Activated CD4-positive, CD25-positive, alpha-beta regulatory T cell treated with anti-CD3 and anti-CD28 coated beads, Interleukin-2, amount 50 U/mL, for 24 hours (primary cell): ENCODE measurements at places on chromosomes 1 and 21.

GRCh38 chr1:85708829-85709227 is 595 bp upstream of the ZNHIT6 start:
- ATAC-seq = no peak

- no peak for ATAC-seq
Measured at GRCh38 chr1:168007691-168008090, 70.8 kb upstream of the MPC2 start.

DNA sequence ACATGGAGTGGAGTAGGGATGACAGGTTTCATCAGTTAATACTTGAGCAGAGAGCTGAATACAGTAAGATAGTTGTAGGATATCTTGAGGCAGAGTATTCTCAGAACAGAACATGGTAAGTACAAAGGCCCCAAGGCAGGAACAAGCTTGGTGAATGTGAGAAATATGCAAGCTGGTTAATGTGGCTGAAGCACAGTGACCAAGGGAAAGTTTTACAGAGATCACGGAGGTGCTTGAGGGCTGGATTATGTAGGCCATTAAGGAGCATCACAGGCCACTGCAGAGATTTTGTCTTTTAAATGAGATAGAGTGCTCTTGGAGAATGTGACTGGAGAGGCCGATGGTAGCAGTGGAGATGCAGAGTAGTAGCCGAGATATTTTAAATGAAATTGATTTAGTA is 54.0 kb upstream of the BOLA1 start:
- no peak for ATAC-seq

DNA sequence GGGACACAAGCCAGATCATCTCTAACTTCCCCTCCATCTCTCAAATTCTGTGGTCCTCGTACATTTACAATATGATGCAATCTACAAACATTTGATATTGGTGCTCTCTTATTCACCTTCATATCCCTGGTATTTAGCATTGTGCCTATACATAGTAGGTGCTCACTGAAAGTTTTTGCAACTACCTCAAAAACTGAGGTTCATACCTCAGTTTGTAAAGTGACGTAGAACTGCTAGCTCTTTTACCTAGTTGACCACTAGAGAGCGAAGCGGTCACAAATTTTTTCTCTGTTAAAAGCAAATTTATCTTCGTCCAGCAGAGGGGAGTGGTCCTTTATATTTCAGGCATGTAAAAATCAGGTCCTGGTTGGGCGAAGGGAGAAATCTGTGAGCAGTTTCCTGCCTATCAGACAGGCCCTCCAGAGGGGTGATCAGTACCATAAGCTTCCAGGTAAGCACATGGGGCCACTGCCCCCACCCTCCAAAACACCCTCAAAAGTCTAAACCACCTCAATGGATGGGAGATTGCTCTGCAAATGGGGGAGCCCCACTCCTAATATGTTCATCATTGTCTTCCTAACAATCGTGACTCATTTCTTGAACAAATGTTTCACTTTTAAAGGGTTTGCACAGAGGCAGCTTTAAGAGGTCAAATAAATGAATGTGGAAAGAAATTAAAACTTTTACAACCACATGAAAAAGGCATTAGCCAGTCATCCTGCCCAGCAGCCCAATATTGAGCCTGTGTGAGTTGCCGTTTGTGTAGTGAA is 10.6 kb upstream of the HLCS start:
- peak; percentile 85 for ATAC-seq

- ATAC-seq = no peak
Measured at GRCh38 chr1:208108646-208109330, 135.4 kb downstream of the PLXNA2 start.

DNA sequence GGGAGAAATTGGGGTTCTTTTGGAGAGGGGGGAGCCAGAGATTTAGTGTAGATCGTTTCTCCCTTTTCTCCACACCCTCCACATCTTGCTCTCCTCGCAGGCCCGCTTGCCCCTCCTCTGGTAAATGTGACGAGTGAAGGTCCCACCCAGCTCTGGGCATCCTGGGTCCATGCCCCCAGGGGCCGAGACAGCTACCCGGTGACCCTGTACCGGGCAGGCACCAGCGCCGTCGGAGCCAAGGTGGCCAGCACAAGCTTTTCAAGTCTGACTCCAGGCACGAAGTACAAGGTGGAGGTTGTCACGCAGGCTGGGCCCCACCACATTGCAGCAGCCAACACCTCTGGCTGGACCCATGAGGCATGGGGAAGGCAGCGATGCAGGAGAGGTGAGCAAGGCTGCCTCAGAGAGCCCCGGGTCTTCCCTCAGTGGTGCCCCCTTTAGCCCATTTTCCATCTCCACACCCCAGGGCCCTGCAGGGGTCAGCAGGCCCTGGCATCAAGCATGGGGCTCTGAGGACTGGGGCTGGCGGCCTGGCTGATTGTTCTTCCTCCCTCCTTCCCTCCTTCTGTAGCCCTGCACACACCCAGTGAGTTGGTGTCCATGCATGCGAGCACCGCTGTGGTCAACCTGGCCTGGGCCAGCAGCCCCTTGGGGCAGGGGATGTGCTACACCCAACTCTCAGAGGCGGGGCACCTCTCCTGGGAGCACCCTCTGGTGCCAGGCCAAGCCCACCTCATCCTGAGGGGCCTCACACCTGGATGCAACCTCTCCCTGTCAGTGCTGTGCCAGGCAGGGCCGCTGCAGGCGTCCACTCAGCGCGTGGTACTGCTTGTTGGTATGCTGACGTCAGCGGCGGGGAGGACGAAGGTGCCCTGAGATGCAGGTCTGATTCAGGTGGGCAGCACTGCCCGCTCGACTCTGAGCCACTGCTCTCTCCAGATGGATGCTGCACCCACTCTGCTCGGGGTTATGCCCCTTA is 16.4 kb upstream of the LGR6 start:
- no peak for ATAC-seq

GRCh38 chr1:153612755-153613331 is at the start of gene S100A16:
TSS of gene S100A16 (minus strand) at chr1:153613137. CDS start at chr1:153608151, 4,986 bp downstream.
- ATAC-seq = no peak

GRCh38 chr1:80639777-80640533 is 1160.8 kb upstream of the ADGRL2 start:
- no peak for ATAC-seq

- ATAC-seq = no peak
Measured at GRCh38 chr1:229135773-229136172, 135.1 kb upstream of the RAB4A start.

DNA sequence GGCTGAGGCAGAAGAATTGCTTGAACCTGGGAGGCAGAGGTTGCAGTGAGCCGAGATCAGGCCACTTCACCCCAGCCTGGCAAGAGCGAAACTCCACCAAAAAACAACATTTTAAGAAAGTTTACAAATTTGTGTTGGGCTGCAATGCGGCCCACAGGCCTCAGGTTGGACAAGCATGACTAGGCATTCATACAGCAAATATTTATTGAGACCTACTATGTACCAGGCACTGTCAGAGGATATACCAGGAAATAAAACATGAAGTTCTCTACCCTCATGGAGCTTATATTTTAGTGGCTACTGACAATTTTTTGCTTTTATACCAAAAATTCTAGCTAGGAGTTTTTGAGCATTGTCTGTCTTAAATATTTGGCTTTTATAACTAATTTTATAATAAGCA is 23.7 kb downstream of the GNB1 start:
- no peak for ATAC-seq

DNA sequence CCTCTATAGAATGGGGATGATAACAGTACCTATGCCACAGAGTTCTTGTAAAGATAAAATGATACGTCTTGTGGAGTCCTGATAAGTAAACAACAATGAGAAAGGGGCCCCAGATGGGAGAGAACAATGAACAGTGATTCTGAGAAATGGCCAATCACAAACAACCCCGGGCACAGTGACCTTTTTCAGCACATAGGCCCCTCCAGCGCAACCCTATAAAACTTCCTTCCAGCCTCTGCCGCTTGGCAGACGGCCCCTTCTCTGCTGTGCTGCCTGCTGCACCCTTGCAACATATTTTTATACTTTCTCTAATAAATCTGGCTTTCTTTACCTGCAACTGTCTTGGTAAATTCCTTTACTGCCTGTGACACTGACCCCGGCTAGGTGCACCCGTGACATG is 8.9 kb downstream of the RCAN1 start:
- no peak for ATAC-seq

DNA sequence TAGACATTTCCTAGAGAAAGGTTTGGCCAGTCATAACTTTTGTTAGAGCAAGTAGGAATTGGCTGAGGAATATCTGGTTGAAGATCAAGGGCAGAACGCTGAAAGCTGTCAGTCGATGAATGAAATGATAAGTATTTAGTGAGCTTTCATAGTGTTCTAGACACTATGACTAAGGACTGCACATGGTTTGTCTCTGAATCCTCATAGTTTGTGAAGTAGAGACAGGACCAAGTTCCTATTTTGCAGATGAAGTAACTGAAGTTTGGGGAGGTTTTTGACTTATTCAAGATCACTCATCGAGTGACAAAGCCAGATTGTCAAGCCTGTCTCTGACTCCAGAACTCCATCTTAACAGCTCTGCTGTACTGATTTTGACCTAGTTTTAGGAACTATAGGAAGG is 4.7 kb downstream of the ELOA start:
- ATAC-seq = no peak

DNA sequence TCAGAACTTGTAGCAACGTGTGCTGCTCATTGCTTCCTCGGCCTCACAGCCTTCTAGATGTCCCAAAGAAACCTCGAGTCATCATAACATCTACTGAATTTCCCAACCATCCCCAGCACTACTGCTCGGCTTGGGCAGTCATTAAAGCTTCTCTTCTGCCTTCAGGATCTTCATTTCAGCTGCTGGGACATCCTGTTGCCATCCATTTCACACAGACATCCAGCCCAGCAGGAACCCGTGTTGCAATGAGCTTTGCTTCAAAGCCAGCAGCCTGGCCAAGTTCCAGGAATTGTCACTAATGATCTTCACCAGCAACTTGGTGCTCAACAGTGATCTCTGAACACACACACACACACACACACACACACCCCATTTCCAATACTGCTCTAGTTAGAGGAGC is 18.5 kb downstream of the WLS start:
- ATAC-seq = no peak

DNA sequence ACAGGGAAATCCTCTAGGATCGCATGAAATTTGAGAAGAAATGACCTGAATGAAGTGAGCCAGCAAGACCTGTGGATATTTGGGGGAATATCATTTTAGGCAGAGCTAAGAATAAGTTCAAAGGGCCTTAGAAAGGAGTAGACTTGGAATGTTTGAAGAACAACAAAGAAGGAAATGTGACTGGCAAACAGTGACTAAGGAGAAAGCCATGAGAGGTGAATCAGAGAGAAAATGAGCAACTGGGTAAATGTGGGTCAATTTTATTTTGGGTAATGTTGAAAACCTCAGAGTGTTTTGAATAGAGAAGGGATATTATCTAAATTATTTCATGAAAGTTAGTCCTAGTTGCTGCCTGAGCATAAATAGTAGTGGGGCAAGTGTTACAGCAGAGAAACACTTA is 672.8 kb downstream of the LMO4 start:
- no peak for ATAC-seq

- ATAC-seq = no peak
Measured at GRCh38 chr1:204409123-204409522, 2.5 kb downstream of the PPP1R15B start.

GRCh38 chr1:233113009-233113879 is 162.8 kb downstream of the NTPCR start:
- peak; percentile 45 for ATAC-seq

- ATAC-seq = no peak
Measured at GRCh38 chr1:28127617-28128257, 39.3 kb upstream of the EYA3 start.
